Activated T-cell treated with anti-CD3 and anti-CD28 coated beads, Interleukin-2, amount 50 U/mL, for 48 hours (primary cell): ENCODE measurements at places on chromosomes 2 and 18.
A peak's percentile ranks its signal among the peaks of the same experiment; 100 is the strongest.

GRCh38 chr2:46275995-46276394 is 21.2 kb upstream of the EPAS1 start:
- DNase-seq: peak; percentile 37

DNA sequence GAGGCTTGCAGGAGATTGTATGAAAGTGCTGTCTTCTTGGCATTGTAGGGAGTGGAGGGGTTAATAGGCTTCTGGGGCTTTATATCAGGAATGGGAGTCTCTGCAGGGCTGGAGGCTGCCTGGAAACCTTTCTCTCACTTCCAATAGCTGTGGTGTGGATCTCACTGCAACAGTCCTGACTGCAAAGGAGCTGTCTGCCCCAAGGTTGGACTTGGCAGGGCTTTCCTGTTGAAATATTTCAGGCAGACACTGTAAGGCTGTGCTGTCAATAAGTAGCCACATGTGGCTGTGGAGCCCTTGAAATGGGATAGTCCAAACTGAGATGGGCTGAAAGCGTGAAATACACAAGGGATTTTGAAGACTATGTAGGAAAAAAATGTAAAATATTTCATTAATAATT is 399.1 kb upstream of the SPRED2 start:
- DNase-seq: no peak

GRCh38 chr2:48914477-48915089 is 159.1 kb upstream of the LHCGR start:
- DNase-seq: no peak

GRCh38 chr2:9693196-9693491 is 62.3 kb upstream of the YWHAQ start:
- peak; percentile 49 for DNase-seq

- DNase-seq: no peak
Measured at GRCh38 chr2:192932376-192932775, 737.6 kb upstream of the TMEFF2 start.

- no peak for DNase-seq
Measured at GRCh38 chr2:20877960-20878359, 55.1 kb upstream of the LDAH start.

- no peak for DNase-seq
Measured at GRCh38 chr18:71321319-71321718, 1032.5 kb downstream of the SOCS6 start.

DNA sequence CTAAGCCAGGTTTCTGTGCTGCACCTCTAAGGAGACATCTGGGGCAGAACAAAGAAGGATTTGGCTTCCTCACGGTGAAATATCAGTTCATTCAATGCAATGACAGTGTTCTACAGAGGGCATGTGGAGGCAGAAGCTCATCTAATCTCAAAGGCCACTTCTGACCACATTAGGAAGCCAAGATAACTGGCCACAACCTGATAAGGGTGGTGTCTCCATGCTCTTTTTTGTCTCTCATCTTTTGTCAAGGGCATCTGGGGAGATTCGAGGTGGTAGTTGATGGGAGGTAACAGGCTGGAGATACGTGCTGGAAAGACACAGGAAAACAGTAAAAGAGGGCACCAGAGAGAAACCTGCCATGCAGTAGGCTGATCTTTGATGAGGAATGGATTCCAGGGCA is 303.9 kb downstream of the LRATD1 start:
- no peak for DNase-seq

DNA sequence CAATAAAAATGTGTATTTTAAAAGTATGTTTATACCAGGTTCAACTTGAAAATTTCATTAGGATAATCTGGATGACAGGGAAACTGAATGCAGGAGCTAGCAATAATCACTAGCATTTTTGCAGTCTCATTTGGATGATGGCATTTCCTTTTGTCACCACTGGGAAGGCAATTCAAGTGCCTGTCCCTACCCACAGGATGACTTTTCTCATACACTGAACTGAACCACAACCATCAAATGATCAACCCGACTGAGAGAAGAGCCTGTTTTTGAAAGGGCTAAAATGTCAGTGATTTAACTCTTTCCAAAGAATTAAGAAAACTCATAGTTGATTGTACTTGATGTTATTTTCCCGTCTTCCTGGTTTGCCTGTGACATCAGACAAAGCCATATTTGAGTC is 115.0 kb downstream of the FAM124B start:
- DNase-seq: no peak

DNA sequence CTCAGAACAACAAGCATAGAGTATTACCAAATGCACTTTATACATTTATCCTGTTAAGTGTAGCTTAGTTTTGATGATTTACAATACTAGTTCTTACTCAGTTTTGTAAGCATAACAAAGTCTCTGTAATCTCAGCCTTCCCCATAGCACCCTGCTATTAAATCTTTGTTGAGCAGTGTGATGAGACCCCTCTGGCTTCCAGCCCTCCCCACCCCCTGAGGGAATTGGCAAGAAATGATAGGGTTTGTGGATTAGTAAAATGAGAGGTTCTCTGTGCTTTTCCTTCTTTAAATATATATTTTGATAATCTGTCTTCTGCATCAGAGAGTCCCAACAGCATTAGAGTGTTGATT is 37.2 kb downstream of the ZNF521 start:
- DNase-seq: no peak

- DNase-seq: no peak
Measured at GRCh38 chr2:98006378-98006777, 10.6 kb upstream of the TMEM131 start.

DNA sequence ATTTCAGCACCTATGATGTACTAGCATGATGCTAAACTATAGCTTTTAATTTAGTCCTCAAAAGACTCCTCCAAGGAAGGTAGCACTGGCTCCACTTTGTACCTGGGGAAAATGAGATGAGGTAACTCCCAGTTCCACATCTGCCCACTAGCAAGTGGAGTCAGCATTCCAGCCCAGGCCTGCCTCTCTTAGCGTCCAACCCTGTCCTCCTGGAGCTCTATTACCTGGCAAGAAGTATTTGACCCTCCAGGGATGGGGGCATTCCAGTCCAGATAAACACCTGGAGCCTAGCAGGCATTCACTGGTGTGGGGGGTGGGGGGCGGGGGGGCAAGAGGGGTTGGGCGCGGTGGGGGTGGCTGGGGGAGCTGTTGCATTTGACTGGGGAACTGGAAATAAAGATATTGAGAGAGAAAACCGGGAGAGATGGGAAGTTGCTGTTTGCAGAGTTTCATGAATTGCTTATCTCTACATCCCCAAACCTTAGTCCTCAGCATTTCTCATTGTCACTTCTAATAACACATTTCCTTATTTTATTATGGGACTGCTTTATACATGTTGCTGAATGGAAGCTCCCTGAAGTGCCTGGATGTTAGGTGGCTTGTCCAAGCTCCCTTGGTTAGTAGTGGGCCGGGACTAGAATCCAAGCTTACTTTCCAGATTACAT is 22.0 kb upstream of the FZD5 start:
- DNase-seq: no peak

DNA sequence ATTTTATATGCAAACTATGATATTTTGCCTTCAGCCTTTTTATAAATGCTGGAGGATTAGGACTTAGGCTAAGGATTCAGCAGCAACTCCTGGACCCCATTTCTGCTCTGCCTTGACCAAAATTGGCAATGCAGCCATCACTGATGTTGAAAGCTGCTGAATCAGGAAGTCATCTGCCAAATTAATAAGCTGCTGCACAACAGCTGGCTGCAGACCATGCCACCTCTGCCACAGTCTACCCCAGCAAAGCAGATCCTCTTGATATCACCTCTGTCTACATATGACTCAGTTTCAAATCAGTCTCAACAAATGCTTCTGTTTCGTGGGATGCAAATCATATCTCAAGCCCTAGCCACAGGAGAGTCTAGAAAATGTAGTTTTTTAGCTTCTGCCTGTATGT is 7.1 kb upstream of the SOS1 start:
- DNase-seq: peak; percentile 51

DNA sequence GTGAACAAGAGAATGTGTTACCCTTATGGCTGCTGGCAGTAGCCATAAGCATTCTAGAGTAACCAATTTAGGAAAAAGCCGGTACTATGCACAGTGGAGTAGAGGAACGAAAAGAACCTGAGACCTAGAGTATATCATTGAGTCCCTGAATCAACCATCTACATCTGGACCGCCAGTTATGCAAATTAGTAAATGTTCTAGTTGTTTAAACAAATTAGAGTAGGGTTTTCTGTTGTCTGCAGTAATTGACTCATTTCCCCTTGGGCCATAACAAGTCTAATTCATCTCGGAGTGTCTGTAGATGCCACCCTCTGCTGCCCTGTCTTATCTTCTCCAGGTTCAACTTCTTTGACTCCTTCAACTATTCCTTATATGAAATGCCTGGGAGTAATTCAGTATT is 60.1 kb upstream of the CAPN13 start:
- no peak for DNase-seq

- no peak for DNase-seq
Measured at GRCh38 chr2:81858998-81859397, 1554.4 kb upstream of the LRRTM1 start.
